ENCODE measurements at places on chromosomes 1 and 21. TPM values are rescaled to one million over a fixed set of nuclear protein-coding genes. Genes with fewer than 3 reads are reported as not detected.

DAP3 gene
- total RNA-seq: 75.7 TPM

OVAAL gene
- total RNA-seq: not detected

PATJ gene
- total RNA-seq: 69.0 TPM

ITLN1 gene
- total RNA-seq: 164 TPM

TOR1AIP2 gene
- 76.9 TPM for total RNA-seq

AKR1A1 gene
- total RNA-seq: 203 TPM

DNA sequence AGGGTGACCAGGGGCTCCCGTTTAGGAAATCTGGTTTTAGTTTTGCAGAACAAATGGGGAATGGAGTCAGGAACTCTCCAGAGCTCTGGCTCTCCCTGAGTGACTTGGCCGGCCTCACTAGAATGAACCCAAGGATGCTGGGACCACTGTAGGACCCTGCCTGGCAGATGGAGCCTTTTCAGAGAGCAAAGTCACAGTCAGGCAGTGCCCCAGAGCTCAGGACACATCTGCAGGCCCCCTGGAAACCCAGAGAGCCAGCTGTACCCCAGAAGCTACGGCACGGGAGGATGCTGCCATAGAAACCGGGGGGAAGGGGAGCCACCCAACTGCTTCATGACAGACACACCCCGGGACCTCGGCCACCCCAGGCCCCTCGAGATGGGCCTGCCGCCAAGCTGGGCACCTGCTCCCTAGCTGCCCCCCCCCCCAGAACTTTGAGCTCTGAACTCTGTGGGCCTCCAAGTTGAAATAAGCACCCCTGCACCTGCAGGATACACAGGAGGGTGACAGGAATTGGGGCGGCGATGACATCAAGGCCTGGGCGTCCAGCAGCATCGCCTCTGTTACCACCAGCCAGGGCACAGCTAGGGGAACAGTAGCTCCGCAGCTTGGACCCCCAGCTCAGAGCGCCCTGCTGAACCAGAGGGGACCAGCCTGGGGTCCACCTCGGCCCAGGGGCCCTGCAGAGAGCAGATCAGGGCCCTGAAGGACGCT lies 91.8 kb upstream of the VAMP3 start:
- H3K27me3 ChIP-seq: no peaks in the 10 kb centered on the region
- H3K36me3 ChIP-seq: no peaks in the 10 kb centered on the region
- H3K4me3 ChIP-seq: no peak overlapping the region
- no peak overlapping the region for H3K27ac ChIP-seq
- no peaks in the 10 kb centered on the region for H3K4me1 ChIP-seq

- no peaks in the 10 kb centered on the region for H3K4me1 ChIP-seq
- H3K4me3 ChIP-seq: no peak overlapping the region
- no peaks in the 10 kb centered on the region for H3K36me3 ChIP-seq
- no peak overlapping the region for H3K27ac ChIP-seq
Observed at GRCh38 chr1:7356079-7356478, 415.0 kb upstream of the VAMP3 start.

GRCh38 chr1:204041803-204042505 lies 31.0 kb upstream of the SOX13 start:
- H3K4me1 ChIP-seq: no peaks in the 10 kb centered on the region
- no peak for DNase-seq
- no peaks in the 10 kb centered on the region for H3K36me3 ChIP-seq
- H3K4me3 ChIP-seq: no peak overlapping the region

- no peak overlapping the region for H3K4me3 ChIP-seq
- no peaks in the 10 kb centered on the region for H3K36me3 ChIP-seq
- DNase-seq: no peak
- no peak overlapping the region for H3K27ac ChIP-seq
- H3K27me3 ChIP-seq: no peaks in the 10 kb centered on the region
Observed at GRCh38 chr1:185654199-185654951, 79.8 kb upstream of the HMCN1 start.

- H3K4me1 ChIP-seq: no peaks in the 10 kb centered on the region
- no peak overlapping the region for H3K4me3 ChIP-seq
- no peak overlapping the region for H3K27ac ChIP-seq
- no peaks in the 10 kb centered on the region for H3K27me3 ChIP-seq
Observed at GRCh38 chr1:92972409-92973129, 11.3 kb upstream of the DIPK1A start.

- no peaks in the 10 kb centered on the region for H3K4me1 ChIP-seq
Observed at GRCh38 chr1:220031287-220031686, 15.0 kb downstream of the EPRS1 start.
